Fibroblast of skin of left biceps (primary cell): ENCODE measurements at places on chromosomes 7 and 10.

GRCh38 chr7:115015619-115016018 lies 93.7 kb downstream of the MDFIC start:
- peak; percentile 12 for DNase-seq

- DNase-seq, result no peak
Observed at GRCh38 chr7:80370587-80370986, 141.3 kb downstream of the GNAT3 start.

GRCh38 chr7:112162142-112162766 lies 43.9 kb downstream of the DOCK4 start:
- DNase-seq, result no peak

DNA sequence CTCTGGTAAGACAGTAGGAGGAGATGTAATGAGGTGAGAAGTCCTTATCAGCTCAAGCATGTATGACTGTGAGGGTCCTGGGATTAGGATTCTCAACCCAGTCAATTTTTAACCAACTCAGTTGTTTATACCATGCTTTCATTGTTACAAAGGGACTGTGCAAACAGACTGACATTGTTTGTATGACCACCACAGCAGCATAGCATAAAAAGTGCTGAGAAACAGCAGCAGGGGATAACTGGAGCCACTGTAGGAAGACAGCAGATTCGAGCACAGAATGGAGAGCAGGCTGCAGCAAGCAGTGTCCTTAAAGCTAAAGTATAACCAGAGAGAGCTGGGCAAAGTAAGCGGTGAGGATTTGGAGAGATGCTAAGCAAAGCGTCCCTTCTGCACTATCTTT lies 829.5 kb downstream of the REEP3 start:
- DNase-seq, result no peak

DNA sequence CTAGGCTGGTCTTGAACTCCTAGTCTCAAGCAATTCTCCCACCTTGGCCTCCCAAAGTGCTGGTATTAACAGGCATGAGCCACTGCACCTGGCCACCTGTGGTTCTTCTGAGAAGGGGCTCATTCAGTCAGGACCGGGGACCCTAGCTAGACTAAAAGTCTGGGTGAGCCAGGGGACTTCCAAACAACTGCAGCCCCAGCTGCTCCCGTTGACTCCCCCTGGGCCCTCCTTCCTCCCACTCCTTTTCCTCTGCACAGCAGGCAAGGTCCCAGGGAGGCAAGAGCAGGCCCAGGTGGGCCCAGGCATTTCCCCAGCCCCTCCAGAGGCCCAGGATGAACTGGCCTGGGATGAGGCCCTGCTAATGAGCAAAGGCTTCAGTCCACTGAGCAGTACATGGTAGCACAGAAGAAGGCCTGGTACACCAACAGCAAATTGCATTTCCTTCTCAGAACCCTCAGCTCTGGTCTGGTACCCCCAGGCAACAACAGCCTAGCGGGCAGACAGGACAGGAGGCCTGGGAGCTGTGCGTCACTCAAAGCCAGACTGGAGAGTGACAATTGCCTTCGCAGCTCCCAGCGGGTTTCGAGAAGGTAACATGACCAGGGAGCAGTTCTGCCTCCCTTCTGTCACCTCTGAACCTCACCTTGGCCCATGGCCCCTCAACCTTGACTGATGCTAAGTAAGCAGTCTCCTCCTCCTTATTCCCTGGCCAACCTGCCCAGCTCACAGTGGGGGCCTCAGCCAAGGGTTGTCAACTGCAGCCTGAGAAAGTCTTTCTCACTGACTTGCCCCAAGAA lies 30.7 kb upstream of the HSPA12A start:
- no peak for DNase-seq

GRCh38 chr10:120794390-120794789 lies 56.8 kb upstream of the WDR11 start:
- DNase-seq, result no peak

DNA sequence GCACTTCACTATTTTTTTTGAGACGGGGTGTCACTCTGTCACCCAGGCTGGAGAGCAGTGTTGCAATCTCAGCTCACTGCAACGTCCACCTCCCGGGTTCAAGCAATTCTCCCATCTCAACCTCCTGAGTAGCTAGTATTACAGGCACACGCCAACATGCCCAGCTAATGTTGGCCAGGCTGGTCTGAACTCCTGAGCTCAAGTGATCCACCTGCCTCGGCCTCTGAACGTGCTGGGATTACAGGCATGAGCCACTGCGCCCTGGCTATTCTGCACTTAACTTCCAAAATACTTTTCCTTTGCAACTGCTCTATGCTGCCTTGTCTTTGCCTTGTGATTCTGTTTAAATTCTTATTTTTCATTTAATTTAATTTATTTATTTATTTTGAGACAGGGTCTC lies 67.0 kb upstream of the ZNF479 start:
- DNase-seq, result no peak

- no peak for DNase-seq
Observed at GRCh38 chr7:32036557-32036956, 33.6 kb downstream of the PDE1C start.

DNA sequence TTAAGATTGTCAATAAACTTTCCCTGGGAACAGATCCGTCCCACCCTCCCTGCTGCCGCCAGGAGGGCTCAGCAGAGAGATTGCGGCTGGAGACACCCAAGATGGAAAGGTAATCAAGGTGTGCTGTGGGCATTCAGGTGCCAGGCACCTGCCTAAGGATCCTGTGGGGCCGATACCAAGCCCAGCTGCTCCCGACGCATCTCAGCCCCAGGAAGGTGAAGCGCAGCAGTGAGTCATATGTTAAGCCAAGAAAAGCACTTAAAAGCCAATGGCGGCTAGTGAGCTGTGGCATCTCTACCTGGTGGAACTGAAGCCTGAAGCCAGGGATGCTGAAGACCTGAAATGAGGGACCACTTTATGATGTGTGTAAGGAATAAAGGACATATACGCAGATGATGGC lies 6.1 kb downstream of the WDR86 start:
- no peak for DNase-seq

GRCh38 chr10:3043512-3044368 lies 23.6 kb upstream of the PFKP start:
- peak; percentile 46 for DNase-seq

GRCh38 chr10:49526619-49527018 lies 12.3 kb downstream of the ERCC6 start:
- peak; percentile 55 for DNase-seq

- DNase-seq, result no peak
Observed at GRCh38 chr7:93115796-93116195, 2.0 kb downstream of the SAMD9 start.

DNA sequence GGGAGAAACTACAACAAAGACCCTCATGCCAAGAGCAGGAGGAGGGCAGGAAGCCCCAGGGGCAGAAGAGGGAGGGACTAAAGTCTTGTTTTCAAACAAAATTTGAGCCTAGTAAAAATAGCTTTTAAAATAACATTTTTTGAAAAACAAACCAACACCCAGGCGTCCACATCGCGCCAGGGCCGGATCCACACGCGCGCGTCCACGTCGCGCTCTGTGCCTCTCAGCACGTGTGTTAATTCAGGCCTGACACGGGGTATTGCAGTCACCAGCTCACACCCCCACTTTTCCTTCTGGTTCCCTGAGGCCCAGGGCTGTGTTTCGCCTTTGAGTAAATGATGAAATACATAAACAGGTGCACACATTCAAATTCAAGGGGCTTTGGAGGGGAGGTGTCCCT lies 196.2 kb downstream of the TCERG1L start:
- DNase-seq, result no peak

DNA sequence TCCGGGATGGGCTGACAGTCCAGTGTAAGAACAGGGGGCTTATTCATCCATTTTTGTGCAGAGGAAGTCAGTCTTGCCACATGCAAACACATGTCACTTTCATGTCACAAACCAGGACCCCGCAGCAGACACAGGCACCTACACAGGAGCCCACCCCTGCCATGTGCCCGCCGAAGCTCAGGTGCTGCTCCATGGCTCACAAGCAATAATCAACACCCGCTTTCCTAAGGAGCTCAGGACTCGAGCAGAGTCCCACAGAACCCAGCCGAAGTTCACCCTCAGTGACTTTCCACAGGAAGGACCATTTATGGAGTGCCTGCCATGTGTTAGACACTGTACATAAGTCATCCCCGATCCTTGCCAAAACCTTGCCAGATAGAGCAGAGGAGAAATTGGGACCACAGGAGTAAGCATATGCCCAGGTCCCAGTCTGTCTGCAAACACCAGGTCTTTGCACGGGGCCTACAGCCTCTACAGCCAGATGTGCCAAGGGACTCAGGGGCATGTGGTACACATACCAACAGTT lies 99.4 kb downstream of the EBF3 start:
- DNase-seq, result no peak

DNA sequence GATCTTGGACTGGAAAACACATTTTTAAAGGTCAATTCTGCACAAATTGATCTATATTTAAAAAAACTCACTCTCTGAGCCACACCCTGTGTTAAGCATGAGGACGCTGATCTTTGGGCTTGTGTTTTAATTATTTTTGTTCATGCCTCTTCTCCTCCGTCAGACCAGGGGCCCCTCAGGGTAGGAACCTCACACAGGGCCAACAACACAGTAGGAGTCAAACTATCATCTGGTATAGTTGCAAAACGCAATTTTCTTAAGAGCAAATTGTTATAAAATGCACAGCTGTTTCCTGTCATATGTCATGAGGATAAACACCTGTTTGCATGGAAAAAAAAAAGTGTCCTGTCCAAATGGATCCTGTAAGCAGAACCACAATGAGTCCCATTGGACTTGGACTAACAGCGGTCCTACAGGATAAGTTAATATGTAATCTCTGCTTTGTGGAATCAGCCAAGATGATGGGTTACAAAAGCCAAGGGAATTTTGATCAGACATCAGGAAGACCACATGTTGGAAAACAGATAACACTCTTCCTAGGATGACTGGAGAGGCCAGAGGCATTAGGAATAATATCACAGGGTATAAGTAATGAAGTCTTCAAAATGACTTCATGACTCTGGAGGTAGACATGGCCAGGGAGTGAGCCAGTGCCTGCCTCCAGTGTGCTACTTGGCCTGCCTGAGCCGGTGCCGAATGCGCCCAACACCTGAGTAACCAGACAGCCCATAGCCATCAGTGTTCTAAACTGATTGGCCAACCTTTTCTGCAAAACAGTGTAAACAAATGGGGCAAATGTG lies 184.9 kb upstream of the ADCY1 start:
- no peak for DNase-seq

GRCh38 chr7:105429746-105430612 lies 41.3 kb upstream of the SRPK2 start:
- peak; percentile 79 for DNase-seq

- DNase-seq, result no peak
Observed at GRCh38 chr10:96683710-96684109, 36.6 kb downstream of the PIK3AP1 start.

DNA sequence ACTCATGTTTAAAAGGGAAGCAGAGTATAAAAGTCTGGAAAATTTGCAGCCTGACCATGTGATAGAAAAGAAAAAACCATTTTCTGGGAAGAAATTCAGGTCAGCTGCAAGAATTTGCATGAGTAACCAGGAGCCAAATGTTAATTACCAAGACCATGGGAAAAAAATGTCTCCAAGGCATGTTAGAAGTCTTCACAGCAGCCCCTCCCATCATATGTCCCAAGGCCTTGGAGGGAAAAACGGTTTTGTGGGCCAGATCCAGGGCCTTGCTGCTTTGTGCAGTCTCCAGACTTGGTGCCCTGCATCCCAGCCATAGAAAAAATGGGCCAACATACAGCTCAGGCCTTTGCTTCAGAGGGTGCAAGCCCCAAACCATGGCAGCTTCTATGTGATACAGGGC lies 1019.6 kb upstream of the SORCS1 start:
- no peak for DNase-seq

- DNase-seq, result no peak
Observed at GRCh38 chr7:66669088-66669487, 40.4 kb downstream of the KCTD7 start.

GRCh38 chr7:73773700-73774517 lies 3.8 kb upstream of the CLDN3 start:
- no peak for DNase-seq

- DNase-seq, result no peak
Observed at GRCh38 chr10:131083915-131084790, 227.4 kb downstream of the TCERG1L start.

GRCh38 chr10:42949287-42949686 lies 127.6 kb upstream of the RET start:
- no peak for DNase-seq

GRCh38 chr7:137142376-137142775 lies 201.2 kb downstream of the PTN start:
- DNase-seq, result no peak

DNA sequence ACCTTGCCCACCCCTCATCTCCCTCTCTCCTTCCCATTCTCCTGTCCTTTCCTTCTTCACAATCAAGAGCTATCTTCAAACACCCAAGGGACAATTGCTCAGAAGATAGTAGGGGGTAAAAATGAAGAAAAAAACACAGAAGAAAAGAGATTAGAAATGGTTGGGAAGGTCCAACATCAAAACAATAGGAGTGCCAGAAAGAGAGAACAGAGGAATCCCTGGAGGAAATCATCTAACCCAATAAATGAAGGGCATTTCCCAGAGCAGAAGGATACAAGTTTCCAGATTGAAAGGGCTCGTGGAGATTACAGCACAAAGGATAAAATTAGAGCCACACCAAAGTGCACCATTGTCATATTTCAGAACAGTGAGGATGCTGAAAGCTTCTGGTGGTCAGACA lies 145.6 kb downstream of the OAT start:
- DNase-seq, result no peak

- DNase-seq, result no peak
Observed at GRCh38 chr10:96402417-96403305, 43.9 kb upstream of the OPALIN start.

DNA sequence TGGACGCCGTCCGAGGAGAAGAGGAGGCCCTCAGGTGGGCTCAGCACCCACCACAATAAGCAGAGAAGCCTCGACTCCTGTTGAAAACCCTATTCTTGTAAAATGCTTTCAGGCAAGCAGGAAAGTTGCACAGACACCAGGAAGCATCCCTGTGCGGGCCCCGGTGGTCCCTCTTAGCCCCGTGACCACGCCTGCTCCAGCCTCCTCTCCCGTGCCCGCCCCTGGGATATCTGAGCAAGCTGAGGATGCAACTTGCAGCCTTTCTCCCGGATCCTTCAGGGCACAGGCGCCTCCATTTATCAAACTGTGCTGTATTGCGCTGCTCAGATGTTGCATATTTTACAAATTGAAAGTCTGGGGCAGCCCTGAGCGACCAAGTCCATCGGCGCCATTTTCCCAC lies 72.7 kb downstream of the CFAP46 start:
- DNase-seq, result no peak

DNA sequence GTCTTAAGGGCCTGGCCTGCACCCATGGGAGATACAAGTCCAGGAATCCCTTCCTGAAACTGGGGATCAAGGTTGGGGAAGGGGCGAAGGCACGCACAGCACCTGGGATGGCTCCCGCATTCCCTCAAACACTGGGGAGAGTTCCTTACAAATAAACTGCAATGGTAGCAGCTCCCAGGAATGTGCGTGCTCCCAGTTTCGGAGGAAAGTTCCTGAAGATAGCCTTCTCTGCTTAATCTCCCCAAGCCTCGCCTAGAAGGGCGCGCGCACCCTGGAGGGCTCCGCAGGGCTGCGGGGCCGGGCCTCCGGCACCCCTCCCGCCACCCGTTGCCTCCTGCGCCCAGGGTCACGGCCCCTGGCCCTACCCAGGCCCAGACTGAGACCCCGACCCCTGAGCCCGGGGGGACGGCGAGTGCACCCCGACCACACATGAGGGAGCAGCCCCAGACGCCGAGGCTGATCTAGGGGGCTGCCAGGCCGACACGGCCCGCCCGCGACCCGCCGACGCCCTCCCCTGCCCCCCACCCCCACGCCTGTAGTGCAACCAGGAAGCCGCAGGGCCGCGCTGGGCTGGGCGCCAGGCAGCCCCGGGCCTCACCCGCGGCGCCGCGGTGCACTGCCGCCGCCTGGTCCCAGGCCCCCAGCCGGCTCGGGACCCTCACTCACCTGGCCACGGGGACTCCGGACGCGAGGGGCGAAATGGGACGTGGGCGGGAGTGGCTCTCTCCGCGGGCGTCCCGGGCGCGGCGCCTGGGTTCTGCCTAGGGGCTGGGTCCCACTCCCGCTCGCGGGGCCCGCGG lies 460 bp downstream of the ANXA11 start:
- DNase-seq, result no peak
